Vein endothelial cell (primary cell): ENCODE measurements at places on chromosomes 16 and 17. TPM values are rescaled to one million over a fixed set of nuclear protein-coding genes. Genes with fewer than 3 reads are reported as not detected.

The IL21R gene
- 0.29 and 0.33 TPM in 2 replicates for total RNA-seq

The OR2C1 gene
- not detected in 2 replicates for total RNA-seq

The SLC47A2 gene
- not detected in 2 replicates for total RNA-seq

The LCAT gene
- total RNA-seq: 4.8 and 5.2 TPM in 2 replicates

The PITPNM3 gene
- 1.1 and 1.3 TPM in 2 replicates for total RNA-seq

The KRT39 gene
- total RNA-seq: not detected in 2 replicates

The KRT12 gene
- total RNA-seq: not detected in 2 replicates

The CEMP1 gene
- not detected in 2 replicates for total RNA-seq

The ZNF778 gene
- 9.8 and 19.3 TPM in 2 replicates for total RNA-seq

The SNX11 gene
- total RNA-seq: 14.7 and 17.0 TPM in 2 replicates

The CEP95 gene
- 18.6 and 20.3 TPM in 2 replicates for total RNA-seq

The TVP23A gene
- total RNA-seq: not detected in 2 replicates

The TOX3 gene
- total RNA-seq: not detected in 2 replicates

The TEX19 gene
- total RNA-seq: under 0.01 TPM in 1 of 2 replicates, not detected in the other

The CLCN7 gene
- total RNA-seq: 57.7 and 96.7 TPM in 2 replicates

The ENDOV gene
- total RNA-seq: 20.6 and 21.6 TPM in 2 replicates

The MPV17L gene
- 0.10 and 0.33 TPM in 2 replicates for total RNA-seq

The RETREG3 gene
- total RNA-seq: 62.4 and 80.3 TPM in 2 replicates

The CES4A gene
- 1.9 and 2.0 TPM in 2 replicates for total RNA-seq

The EFCAB3 gene
- total RNA-seq: not detected in 2 replicates
